ENCODE measurements at places on chromosomes 1 and 21.

DNA sequence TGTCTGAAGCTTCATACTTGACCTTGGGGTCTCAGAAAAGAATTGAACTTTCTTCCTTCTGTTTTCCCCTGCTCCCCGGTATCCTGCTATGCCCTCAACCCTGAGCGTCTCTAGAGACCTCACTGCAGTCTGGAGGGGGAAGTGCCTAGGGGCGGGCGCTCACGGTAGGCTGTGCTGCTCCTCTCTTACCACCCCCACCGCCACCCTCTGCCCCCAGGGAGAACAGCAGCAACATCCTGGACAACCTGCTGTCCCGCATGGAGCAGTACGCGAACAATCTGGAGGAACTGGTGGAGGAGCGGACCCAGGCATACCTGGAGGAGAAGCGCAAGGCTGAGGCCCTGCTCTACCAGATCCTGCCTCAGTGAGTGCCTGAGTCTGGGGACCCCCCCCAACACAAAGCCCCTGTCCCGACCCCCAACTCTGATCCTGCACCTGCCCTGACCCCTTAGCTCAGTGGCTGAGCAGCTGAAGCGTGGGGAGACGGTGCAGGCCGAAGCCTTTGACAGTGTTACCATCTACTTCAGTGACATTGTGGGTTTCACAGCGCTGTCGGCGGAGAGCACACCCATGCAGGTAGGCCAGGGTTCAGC lies 10.3 kb downstream of the NPR1 start:
- DNase-seq: no peak

- no peak for DNase-seq
Measured at GRCh38 chr1:13584876-13585611, 1.4 kb downstream of the PDPN start.

GRCh38 chr1:30778979-30779293 lies 21.4 kb upstream of the LAPTM5 start:
- no peak for DNase-seq

DNA sequence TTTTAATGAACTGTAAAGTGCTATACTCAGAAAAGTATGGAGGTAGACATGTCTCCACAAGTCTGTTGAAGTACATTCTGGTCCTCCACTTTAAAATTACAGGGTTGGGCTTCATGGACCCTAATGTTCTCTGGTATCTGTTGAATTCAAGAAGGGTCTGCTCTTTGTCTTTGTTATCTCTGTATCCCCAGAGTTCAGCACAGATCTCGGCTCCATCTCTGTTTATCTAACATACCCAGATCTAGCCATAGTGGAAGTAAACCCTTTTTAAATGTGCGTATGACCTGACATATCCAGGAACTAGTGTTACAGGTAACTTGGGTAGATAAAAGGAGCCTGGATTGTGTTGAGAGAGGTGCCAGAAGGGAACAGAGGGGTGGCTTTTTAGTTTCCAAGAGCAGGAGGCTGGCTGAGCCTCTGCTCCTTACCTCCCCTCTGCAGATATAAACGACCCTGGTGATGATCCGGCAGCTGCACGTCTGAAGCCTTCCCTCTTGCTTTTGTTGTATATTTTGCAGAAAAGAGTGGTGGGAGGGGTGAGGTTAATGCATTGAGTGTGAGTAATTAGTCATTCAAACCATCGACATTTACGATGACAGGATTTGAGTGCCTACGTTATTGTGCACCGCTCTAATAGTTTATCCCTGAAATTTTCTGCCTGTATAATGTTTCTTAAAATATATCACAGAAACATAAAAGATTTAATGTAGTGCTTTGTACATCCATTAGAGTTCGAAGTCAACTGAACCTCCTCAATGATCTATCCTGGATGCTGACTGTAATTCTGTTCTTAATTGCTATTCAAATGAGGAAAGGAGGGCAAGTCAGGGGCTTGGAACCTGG lies 30.8 kb downstream of the ELAVL4 start:
- DNase-seq: peak; percentile 96

GRCh38 chr1:55777545-55777944 lies 562.4 kb upstream of the USP24 start:
- DNase-seq: no peak

- no peak for DNase-seq
Measured at GRCh38 chr1:8460132-8460544, 142.2 kb downstream of the SLC45A1 start.
